ENCODE measurements at places on chromosomes 3 and 15. TPM values are rescaled to one million over a fixed set of nuclear protein-coding genes. Genes with fewer than 3 reads are reported as not detected.

GRCh38 chr15:35736150-35736549, 190.2 kb upstream of the DPH6 start:
- no peak for DNase-seq
- H3K27me3 ChIP-seq = no peaks in the 10 kb centered on the region
- H3K27ac ChIP-seq = no peak overlapping the region
- no peaks in the 10 kb centered on the region for H3K36me3 ChIP-seq
- H3K4me3 ChIP-seq = no peak overlapping the region

DNA sequence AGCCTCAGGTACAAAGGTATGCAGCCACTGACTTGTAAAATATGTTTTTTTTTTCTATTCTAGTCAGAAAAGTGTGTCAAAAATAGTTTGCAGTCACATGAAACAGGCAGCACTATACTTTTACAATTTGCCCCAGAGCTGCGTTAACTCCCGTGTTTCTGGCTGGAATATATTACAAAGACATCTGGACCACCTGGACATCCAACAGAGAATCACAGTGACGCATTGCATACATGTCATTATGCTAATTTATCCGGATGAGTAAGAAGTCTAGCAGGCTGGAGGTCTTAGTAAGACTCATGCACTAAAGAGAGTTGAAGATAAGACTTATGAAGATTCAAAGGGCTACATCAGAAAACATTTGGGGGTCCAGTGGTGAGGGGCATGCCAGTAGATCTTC, 39.2 kb upstream of the STRIT1 start:
- no peak overlapping the region for H3K4me3 ChIP-seq
- H3K4me1 ChIP-seq = no peaks in the 10 kb centered on the region
- no peak overlapping the region for H3K27ac ChIP-seq
- H3K36me3 ChIP-seq = no peaks in the 10 kb centered on the region

Gene BCL2A1
- total RNA-seq = 5.1 TPM

Gene ACP3
- 4.2 TPM for total RNA-seq

Measured in aorta (tissue), 5 donors.